Effector CD4-positive, alpha-beta T cell (primary cell): ENCODE measurements at places on chromosomes 16 and 17.

- no peak for DNase-seq
Observed at GRCh38 chr17:14098246-14098645, 28.9 kb downstream of the COX10 start.

DNA sequence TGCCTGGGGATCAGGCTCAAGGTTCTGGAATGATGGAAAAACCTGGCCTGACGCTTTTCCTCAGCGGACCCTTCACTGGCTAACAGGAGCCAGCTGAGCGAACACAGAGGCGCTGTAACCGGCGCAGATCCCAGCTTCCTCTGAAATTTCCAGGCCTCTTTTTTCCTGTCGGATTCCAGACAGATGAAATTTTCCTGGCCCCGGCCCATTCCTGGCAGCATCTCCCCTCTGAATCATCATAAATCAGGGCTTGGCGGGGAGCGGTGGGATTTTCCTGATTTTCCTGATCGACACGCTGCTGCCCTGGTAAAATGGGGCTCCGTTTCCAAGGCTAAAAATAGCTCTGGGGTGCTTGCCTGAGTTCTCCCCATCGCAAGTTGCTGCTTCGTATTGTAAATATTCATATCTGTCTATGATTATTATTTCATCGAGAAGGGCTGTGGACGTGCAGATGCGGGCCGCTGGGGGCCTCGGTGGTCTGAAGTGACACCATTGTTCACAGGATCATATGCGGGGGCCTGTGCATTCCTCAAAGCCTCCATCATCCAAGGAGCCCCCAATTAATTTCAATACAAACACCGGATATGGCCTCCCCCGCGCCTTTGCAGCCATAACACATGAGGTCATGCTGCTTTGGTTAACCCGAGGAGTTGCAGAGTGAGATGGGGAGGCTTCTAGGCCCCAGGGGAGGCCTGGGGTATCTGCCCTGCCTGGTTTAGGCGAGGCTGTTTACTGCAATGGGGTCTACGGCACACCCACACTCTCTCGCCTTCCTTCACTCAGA lies 45.8 kb upstream of the ETV4 start:
- no peak for DNase-seq

DNA sequence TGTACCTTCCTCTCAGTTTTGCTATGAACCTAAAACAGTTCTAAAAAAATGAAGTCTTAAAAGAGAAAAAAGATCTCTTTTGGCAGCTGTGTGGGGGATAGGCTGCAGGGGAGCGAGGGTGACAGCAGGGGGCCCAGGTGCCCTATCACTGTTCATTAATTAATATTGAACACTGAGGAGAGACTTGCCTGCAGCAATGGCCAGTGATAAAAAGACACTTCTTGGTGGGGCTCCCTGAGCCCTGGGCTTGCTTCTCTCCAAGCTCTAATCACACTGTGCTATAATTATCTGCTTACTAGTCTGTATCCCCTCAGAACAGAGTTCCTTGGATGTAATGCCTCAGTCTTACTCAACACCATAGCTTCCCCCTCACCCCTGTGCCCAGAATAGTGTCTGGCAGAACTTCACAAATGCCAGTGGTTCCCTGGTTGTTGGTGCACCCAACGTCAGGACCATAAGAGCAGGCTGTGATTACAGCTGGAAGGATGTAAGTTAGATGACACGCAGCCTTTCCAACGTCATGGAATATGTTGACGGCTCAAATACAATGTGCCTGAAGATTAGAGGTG lies 52.0 kb upstream of the IRX6 start:
- no peak for DNase-seq

- no peak for DNase-seq
Observed at GRCh38 chr17:78558181-78558850, 18.9 kb downstream of the DNAH17 start.

GRCh38 chr17:43356999-43357398 lies 41.8 kb upstream of the ARL4D start:
- DNase-seq = no peak

- peak; percentile 36 for DNase-seq
Observed at GRCh38 chr17:77375917-77376651, 235.3 kb downstream of the SEC14L1 start.
